ENCODE measurements at places on chromosomes 7 and 10.

GRCh38 chr7:96931891-96932290, 73.5 kb upstream of the DLX6 start:
- no peak for DNase-seq

DNA sequence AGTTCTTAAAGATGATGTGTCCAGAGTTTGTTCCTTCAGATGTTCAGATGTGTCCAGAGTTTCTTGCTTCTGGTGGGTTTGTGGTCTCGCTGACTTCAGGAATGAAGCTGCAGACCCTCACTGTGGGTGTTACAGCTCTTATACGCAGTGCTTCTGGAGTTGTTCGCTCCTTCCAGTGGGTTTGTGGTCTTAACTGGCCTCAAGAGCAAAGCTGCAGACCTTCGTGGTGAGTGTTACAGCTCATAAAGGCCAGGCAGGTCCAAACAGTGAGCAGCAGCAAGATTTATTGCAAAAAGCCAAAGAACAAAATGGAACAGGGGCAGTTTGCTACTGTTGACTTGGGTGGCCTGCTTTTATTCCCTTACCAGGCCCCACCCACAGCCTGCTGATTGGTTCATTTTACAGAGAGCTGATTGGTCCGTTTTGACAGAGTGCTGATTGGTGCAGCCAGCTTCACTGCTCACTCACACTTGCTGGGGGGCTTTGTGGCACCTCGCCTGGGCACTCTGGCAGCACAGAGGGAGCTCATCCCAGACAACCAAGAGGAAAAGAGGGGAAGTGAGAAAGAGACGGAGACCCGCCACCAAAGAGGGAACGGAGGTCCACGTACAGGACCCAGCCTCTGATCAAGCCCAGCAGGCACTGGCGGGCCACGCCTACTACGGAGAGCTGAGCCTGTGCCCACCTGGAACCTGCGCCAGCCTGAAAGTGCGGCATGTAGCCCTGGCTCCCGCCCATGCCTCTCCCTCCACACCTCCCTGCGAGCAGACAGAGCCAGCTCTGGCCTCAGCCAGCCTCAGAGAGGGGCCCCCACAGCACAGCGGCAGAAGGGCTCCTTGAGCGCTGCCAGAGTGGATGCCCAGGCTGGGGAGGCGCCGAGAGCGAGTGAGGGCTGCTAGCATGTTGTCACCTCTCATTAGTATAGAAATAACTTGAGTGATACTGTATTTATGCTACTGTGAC, 55.8 kb upstream of the SEMA3C start:
- DNase-seq = no peak

- DNase-seq = no peak
These were observed 23.0 kb upstream of the DLD start for GRCh38 chr7:107867858-107868466.

DNA sequence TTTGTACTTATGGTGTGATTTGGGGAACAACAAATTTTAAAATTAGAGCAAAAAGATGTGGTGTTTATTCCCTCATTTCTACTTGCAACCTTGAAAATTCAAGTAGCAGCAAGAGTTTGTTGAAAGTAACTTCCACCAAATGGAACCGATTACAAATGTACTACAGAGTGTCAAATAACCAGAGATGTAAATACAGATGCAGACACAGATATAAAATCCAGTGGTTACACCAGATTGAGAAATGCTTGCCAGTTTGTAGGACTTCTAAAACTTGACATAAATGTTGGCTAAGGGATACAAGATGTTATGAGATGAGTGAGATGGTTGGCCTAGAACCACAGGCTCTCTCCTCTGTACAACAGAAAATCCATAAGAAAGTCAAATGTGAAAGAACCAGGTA, 162.1 kb downstream of the DIP2C start:
- DNase-seq = no peak

- DNase-seq = no peak
These were observed 161.9 kb downstream of the PHF14 start for GRCh38 chr7:11135573-11135972.

- no peak for DNase-seq
These were observed 123.6 kb upstream of the GDF10 start for GRCh38 chr10:47176206-47176902.

- peak; percentile 28 for DNase-seq
These were observed 167.0 kb downstream of the SFMBT2 start for GRCh38 chr10:7243873-7244272.

- DNase-seq = no peak
These were observed 164.7 kb downstream of the GNAT3 start for GRCh38 chr7:80347173-80347572.

- DNase-seq = no peak
These were observed 95.8 kb upstream of the ABCB5 start for GRCh38 chr7:20519645-20520044.

DNA sequence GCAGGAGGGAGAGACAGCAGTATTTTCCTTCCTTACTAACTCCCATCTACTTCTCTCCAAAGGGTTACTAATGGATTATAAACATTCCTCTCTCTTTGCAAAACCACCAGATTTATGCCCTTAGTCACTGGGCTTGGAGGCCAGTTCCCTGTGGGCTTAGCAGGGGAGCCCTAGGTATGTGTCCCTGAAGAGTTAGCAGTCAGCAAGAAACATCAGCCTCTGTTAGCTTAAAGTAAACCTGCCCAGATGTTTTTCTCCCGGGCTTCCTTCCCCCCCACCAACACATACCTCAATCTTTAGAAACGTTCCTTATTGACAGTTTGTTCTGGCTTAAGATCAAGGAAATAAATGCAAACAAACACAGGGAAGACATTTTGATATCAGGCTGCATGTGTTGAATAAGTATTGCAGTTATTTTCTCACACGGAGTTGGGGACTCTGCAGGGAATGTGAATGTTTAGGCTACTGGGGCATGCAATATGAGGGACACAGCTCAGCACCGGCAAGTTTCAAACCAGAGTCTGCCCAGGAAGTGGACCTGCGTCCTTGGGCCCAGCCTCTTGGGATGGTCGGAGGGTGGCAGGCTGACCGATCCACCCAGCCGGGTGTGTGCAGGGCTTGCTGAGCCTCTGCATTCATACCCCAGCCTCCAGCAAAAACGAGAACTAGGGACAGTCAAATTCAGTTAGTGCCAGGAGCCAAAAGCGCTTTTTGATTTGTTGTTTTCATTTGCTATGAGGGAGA, 252.0 kb upstream of the GRB10 start:
- no peak for DNase-seq

GRCh38 chr7:128937647-128938543, at the start of gene IRF5:
Gene IRF5, plus strand, starts transcription at chr7:128937927. Its CDS starts 4,155 bp downstream, at chr7:128942082.
- peak; percentile 51 for DNase-seq

GRCh38 chr7:94697035-94697974, 41.4 kb upstream of the SGCE start:
- no peak for DNase-seq

GRCh38 chr7:42976371-42976770, 44.2 kb downstream of the MRPL32 start:
- DNase-seq = no peak

- DNase-seq = no peak
These were observed 39.0 kb downstream of the OAT start for GRCh38 chr10:124379609-124380193.

GRCh38 chr10:43946445-43946844, 297.8 kb upstream of the ZNF32 start:
- DNase-seq = no peak

GRCh38 chr7:23696916-23697441, 13.0 kb upstream of the STK31 start:
- peak; percentile 67 for DNase-seq

GRCh38 chr7:42085531-42085930, 151.5 kb downstream of the GLI3 start:
- DNase-seq = no peak

DNA sequence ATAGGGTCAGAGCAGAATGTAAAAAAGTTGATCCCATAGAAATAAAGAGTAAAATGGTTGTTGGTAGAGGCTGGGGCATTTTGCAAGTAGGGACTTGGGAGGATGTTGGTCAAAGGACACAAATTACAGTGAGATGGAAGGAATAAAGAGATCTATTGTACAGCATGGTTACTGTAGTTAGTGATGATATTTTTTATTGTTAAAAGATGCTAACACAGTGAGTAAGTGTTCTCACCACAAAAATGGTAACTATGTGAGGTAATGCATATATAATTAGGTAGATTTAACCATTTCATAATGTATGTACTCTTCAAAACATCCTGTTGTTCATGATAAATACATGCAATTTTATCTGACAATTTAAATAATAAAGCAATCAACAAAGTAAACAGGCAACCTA, 280.7 kb upstream of the MAGI2 start:
- DNase-seq = no peak

GRCh38 chr10:118840071-118840775, 85.5 kb upstream of the CACUL1 start:
- DNase-seq = peak; percentile 39

GRCh38 chr10:34168439-34168838, 646.7 kb downstream of the PARD3 start:
- DNase-seq = no peak

Measured in activated CD4-positive, alpha-beta T cell treated with anti-CD3 and anti-CD28 coated beads, Interleukin-10, Interleukin-2, amounts not matched to agents 100 ng/mL and 50 ng/mL, durations not matched to agents 16 hours and 8 hours (primary cell).